ENCODE measurements at places on chromosomes 5 and 9.

DNA sequence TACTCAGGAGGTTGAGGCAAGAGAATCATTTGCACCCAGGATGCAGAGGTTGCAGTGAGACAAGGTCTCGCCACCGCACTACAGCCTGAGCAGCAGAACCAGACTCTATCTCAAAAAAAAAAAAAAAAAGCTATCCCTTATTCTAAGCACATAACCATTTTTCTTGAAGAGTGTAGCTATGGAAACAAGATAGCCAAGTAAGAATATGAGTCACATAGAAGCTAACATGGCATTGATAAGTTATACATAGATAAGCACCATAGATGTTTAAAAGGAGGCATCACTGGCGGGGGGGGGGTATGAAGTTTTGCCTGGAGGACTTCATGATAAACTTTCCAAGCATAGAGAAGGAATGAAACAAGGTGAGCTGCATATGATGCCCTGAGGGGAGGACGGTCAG is 26.0 kb downstream of the CHSY3 start:
- no peak for DNase-seq

GRCh38 chr5:96852759-96853158 is 23.5 kb upstream of the ERAP2 start:
- no peak for DNase-seq

- no peak for DNase-seq
Measured at GRCh38 chr5:90898326-90899013, 339.9 kb downstream of the ADGRV1 start.

DNA sequence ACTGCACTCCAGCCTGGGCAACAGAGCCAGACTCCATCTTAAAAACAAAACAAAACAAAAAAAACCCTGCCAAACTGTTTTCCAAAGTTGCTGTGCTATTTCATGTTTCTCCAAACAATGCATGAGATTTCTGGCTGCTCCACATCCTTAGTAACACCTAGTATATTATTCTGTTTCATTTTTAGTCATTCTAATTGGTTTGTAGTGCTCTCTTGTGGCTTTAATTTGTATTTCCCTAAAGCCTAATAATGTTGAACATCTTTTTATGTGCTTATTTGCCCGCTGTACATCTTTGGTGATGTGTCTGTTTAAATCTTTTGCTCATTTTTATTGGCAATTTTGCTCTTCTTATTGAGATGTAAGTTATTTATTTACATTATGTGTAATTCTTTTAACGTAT is 18.4 kb upstream of the TTC1 start:
- no peak for DNase-seq

GRCh38 chr5:59327191-59327980 is 566.1 kb downstream of the PDE4D start:
- DNase-seq: no peak

- DNase-seq: no peak
Measured at GRCh38 chr9:8733131-8733954, 933.8 kb upstream of the DMAC1 start.

- DNase-seq: no peak
Measured at GRCh38 chr9:36153746-36154145, 15.4 kb upstream of the CCIN start.

DNA sequence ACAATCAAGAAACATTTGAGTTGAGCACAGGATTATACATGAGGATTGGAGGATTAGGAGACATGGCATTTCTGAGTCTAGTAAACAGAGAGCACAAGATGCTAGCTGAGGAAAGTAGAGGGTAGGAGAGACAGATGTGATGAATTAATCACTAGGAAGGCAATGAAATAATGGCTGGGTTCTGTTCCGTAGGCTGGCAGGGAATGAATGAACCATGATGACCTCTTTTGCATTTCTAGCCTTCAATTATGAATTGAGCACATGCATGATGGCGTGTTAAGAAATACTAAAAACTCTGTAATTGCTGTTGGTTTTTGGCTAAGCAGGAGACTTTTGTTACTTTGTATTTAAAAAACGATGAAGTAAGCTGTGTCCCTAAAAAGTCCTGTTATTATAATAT is 420.0 kb upstream of the TLE4 start:
- no peak for DNase-seq

GRCh38 chr9:100058699-100059579 is 39.9 kb downstream of the ERP44 start:
- DNase-seq: no peak

- peak; percentile 36 for DNase-seq
Measured at GRCh38 chr5:98927989-98928872, 576 bp downstream of the CHD1 start.

GRCh38 chr5:146103594-146103993 is 1.8 kb downstream of the PLAC8L1 start:
- no peak for DNase-seq

GRCh38 chr5:36001032-36001431 is 9.8 kb upstream of the UGT3A1 start:
- DNase-seq: no peak

GRCh38 chr9:137296670-137297664 is 5.1 kb downstream of the NRARP start:
- DNase-seq: no peak

GRCh38 chr9:129398961-129399633 is 221.0 kb upstream of the IER5L start:
- DNase-seq: no peak

DNA sequence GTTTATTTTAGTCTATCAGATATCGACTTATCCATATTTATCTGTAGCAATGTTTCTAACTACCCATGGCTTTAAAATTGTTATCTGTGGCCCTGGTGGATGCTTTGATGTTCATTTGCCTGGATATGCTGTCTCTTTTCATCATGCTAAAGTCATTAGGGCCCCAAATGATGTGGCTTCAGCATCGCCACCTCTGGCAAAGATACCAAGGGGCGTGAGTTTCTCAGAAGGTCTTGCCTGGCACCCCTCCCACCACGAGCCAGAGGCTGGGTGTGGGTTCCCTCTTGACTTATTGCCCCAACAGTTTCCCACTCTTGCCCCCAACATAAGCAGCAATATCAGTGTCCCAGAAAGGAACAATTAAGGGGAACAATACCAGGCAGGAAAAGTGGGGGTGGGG is 5.4 kb downstream of the ROPN1L start:
- no peak for DNase-seq
